ENCODE measurements at places on chromosomes 6 and 20.

GRCh38 chr6:28303570-28303969, 22.2 kb downstream of the PGBD1 start:
- DNase-seq = no peak

DNA sequence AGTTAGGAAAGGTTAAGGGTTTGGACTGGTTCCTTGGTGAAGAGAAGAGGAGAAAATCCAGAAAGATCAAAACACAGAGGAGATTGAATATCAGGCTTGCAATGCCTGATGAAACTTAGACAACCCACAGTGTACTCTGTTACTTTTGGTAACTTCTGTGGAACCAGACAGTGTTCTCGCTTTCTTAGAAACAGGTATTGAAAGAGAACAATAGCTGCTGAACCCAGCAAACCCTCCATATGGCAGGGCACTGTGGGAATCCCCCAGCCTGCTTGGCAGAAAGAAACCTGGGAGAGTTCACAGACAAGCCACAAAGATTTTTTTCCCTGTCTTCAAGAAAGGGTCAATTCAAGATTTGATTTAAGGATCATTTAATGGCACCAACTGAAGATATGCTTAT, 342.8 kb downstream of the FOXA2 start:
- no peak for DNase-seq

- DNase-seq = no peak
Observed at GRCh38 chr20:13402986-13403385, 181.9 kb downstream of the ISM1 start.

- DNase-seq = no peak
Observed at GRCh38 chr6:16380220-16380809, 141.9 kb downstream of the GMPR start.

GRCh38 chr6:139944131-139944530, 569.7 kb upstream of the CITED2 start:
- no peak for DNase-seq

- DNase-seq = no peak
Observed at GRCh38 chr6:109303640-109304283, 78.5 kb downstream of the CD164 start.

DNA sequence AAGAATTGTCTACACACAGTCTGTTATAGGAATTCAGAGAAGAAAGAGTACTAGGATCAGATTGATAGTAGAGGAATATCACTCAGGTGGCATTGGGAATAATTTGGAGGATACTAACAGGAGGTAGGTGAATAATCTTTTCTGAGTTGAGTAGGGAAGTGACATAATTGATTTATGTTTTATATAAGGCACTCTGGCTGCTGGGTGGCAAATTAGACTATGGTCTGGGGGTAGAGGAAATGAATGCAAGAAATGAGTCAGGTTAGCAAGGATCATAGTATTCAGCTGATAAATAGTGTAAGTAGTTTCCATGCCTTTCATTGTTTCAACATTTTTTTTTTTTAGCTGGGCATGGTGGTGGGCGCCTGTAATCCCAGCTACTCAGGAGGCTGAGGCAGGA, 113.3 kb downstream of the CDKAL1 start:
- DNase-seq = no peak

DNA sequence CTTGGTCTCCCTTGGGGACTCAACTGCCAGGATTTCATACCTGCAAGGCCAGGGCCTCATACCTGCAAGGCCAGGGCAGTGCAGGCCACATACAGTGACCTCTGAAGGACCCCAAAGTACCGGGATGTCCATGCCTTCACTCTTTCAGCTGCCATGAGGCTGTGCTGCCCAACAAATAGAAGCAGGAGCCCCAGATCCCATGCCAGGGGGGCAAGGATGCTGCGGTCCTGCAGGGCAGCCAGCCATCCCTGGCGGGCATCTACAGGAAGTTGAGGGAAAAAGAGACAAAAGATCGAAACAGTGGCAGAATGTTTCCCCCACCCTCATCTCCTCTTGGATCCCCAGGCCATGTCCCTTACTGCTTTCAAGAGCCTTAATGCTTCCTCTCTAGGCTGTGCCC, 799 bp downstream of the NRM start:
- peak; percentile 29 for DNase-seq

- peak; percentile 67 for DNase-seq
Observed at GRCh38 chr6:39361657-39362486, 39.4 kb upstream of the KCNK16 start.

DNA sequence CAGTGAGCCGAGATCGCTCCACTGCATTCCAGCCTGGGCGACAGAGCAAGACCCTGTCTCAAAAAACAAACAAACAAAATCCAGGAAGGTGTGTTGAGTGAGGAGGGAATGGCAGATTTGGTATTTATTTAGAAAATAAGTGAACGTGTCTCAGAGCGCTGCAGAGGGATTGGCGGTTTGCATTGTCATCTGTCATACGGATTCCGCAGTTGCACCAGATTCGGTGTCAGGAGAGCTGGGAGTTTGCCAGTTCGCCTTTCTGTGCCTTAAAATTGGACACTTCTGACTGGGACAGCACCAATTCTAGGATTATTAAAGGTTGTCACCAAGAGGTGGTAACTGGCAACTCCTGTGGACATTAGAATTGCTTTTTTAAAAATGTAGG, 912 bp downstream of the SNRNP48 start:
- DNase-seq = no peak

GRCh38 chr6:40342723-40343122, 244.4 kb downstream of the LRFN2 start:
- no peak for DNase-seq

GRCh38 chr6:109082188-109082577, 12.5 kb downstream of the SESN1 start:
- no peak for DNase-seq

DNA sequence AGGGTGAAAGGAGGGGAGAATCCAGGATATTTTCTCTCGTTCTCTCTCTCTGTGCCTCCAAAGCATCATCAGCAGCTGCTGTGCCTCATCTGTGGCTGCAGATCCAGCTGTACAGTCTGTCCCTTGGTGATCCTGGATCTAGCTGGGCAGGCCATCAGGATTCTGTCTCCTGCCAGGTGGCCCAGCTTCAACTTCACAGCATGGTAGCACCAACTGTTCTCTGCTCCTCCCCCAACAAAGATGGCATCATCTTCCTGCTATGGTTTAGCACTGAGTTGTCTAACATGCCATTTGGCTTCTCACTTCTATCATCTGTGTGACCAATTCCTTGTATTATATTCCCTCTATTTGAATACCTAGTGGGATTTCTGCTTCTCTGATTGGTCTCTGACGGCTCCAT, 28.6 kb upstream of the ARFGEF2 start:
- DNase-seq = no peak

DNA sequence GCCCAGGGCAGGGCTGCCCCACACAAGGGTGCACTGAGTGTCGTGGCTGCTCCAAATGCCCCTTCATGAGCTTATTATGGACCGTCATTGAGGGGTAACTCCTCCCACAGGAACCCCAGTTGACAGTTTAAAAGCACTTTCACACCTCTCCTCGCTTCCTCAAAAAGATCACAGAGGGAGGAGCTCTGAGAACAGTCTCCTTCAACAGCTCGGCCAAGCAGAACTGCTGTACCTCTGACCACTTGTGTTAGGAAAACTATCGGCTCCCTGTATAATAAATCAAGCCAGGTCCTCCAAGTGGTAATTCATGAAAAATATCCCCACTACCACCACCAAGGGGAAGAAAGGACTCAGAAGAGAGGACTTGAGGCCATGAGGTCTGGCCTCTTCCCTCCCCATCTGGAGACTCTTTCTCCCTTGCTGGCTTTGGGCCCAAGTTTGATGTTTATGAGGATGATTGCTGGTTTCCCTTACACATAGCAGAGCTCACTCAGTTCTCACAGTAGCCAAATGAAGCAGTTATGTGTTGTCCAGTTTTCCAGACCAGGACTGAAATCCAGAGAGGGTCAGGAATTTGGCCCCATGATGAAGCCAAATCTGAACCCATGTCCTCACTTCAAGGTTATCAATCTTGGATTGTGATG, 8.7 kb downstream of the SNX21 start:
- peak; percentile 73 for DNase-seq

- peak; percentile 86 for DNase-seq
Observed at GRCh38 chr6:158231551-158232315, 63.6 kb downstream of the GTF2H5 start.

DNA sequence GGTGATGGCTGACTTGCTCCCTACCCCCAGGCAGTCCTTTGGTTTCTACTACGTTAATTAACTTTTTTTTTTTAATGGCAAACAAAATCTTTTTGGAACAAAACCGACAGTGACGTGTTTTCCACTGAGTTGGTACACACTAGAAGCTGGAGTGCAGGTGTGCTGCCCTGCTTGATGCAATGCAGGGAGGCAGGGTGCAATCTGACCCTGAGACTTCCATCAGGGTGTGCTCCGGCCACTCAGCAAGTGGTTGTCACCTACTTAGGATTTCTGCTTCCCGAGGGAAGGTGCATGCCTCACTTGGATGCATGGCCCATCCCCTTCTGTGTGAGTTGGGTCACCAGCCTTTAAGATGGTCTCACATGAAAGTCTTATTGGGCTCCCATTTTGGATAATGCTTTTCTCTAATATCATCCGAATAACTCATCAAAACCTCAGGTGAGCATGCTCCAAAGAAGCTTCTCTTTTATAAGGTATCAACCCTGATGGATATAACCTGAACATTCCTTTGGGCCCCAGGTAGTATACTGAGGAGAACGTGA, 14.0 kb downstream of the RREB1 start:
- no peak for DNase-seq

DNA sequence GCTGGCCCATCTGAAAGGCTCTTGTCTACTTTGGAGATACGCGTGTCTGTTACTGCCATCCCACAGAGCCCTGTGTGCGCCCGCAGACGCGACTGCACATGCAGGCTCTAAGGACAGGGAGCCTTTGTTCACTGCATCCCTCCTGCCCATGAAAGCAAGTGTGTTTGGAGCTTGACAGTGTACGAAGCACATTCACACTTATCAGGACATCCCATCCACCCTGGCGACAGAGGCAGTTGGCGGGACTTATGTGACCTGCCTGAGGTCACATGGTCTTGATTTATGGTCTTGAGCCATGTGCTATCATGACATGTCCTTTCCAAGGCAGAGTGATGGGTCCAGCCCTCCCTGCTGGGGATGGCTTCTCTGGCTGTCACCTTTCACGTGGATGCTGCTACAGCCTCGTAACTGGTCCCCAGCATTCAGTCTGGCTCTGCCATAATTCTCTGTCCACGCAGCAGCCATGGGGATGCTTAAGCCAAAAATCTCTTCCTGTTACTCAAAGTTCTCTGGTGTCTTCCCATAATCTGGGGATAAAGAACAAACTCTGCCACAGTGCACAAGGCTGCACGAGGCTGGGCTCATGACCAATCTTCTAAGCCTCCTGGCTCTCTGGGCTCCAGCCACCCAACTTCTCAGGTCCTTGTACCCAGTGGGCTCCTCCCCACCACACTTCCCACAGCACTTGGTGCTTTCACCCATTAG, 36.3 kb upstream of the FAM83D start:
- no peak for DNase-seq

- DNase-seq = no peak
Observed at GRCh38 chr6:41392246-41392645, 56.8 kb downstream of the NCR2 start.

DNA sequence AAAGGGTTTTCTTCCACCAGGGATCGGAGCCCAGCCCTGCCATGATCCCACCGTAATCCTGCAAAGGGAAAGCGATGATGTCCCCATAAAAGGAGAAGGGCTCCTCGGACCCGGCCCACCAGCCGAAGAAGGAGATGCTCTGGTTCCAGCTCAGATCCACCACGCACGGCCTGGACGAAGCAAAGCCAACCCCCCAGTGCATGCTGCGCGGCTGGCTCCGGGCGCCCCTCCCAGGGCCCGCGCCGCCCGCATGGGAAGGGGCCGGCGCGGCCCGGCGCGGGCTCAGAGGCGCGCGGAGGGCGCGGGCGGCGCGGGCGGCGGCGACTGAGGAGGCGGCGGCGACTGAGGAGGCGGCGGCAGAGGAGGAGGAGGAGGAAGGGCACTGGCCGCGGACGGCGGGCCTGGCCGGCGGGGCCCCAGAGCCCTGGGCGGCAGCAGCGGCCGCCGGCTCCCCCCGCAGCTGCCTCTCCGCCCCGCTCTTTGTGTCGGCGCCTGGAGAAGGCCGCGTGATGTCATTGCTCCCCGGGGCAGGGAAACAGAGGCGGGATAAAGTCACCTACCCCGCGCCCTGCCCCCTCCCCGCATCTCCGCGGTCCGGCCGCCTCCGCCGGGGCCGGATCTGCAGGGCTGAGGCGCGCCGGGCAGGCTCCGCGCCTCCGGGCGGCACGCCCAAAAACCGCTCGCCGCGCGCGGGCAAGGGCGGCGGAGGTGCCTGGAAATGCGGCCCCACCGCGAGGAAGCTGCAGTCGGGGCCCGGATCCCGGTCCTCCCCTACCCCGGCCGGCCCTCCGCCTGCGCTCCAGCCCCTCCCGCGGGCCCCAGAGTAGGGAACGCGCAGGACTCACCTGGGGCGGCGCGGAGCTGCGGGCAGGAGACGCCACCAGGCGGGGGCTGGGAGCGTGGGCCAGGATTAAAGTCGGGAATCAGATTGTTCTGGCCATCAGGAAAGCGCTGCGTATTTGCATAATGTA, at the start of gene FAXC:
TSS of gene FAXC (minus strand) at position 504 of the 971 bp plus-strand sequence. CDS start at position 202, 302 bp downstream.
- peak; percentile 5 for DNase-seq

DNA sequence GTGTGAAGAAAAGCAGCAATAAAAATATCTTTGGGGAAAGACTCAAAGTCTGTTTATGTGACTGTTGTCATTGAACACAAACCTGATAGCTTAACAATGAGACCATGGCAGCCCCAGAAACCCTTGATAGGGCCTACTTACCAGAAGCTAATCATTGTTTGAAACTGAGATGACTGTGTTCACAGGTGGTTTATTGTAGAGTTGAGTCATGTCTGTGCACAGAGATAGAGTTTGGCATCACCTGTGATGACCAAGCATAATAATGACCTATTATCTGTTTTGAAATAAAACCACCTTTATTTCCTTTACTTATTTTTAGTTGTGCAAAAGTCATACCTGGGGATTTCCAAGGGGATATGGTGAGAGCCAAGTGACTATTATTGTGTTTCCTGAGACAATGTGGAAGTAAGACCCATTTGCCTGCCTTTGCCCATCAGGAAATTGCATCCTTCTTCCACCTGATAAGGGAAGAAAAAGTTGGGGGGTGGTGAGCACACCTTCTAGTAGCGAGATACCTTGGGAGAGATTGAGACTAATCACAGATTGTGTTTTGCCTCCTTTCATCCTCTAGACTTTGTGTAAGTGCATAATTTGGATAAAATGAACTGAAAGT, 456.9 kb upstream of the JAG1 start:
- no peak for DNase-seq

DNA sequence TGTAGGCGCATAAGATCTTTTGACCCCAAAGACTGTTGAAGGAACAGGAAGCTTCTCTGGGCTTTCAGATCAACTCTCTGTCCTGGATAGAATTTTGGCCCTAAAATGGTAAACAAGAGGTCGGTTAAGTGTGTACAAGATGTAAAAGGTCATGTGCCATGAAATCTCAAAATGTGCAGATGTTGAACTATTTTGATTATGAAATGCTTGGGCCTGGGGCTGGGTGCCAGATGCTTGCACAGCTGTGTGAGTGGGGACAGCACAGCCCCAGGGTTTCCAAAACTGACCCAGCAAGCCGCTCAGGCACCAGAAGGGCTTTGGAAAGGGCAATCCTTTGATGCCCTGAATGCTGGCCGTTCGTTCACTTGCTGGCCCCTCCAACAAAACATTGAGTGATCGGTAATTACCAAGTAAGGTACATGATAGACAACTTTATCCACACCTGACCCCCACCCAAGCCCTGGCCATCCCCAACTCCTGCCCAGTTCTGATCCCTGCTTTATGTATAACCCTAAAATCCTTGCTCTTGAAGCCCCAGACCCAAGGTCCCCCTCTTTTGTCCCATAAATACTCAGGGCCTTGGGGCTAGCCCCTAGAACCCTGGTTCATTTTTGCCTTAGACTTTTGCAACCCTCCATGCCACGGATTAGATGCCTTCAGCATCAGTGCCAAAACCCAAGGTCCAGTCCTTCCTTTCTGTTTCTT, 1.9 kb downstream of the TMEM239 start:
- no peak for DNase-seq
